ENCODE measurements at places on chromosomes 1 and 21. TPM values are rescaled to one million over a fixed set of nuclear protein-coding genes. Genes with fewer than 3 reads are reported as not detected.

Gene BARHL2
- not detected for total RNA-seq

Gene FAM151A
- not detected for total RNA-seq

Gene TSSK3
- total RNA-seq, result not detected

Gene PDE4B
- total RNA-seq, result 54.6 TPM

Gene S100A8
- total RNA-seq, result not detected

Gene AADACL4
- total RNA-seq, result not detected

Gene FALEC
- not detected for total RNA-seq

Gene MUTYH
- total RNA-seq, result 8.0 TPM

Gene UBXN10
- 0.24 TPM for total RNA-seq

Gene ZNF593OS
- total RNA-seq, result not detected

Gene MYCL
- 2.5 TPM for total RNA-seq

Gene ZBED6
- total RNA-seq, result 22.3 TPM

Gene COL11A1
- total RNA-seq, result 0.12 TPM

Gene GPATCH3
- 4.4 TPM for total RNA-seq

Gene CFAP74
- not detected for total RNA-seq

Gene SLC25A34
- total RNA-seq, result 0.53 TPM

Gene CCDC27
- not detected for total RNA-seq

Gene MYOM3
- total RNA-seq, result 0.23 TPM

Gene E2F2
- total RNA-seq, result 0.82 TPM

Gene ENAH
- total RNA-seq, result 46.1 TPM

Gene TMEM269
- not detected for total RNA-seq

Gene SLC45A3
- total RNA-seq, result 11.6 TPM

Gene TLR5
- 0.53 TPM for total RNA-seq

Gene CD160
- total RNA-seq, result not detected

Gene ORC1
- 1.6 TPM for total RNA-seq

Gene CLCA4
- not detected for total RNA-seq

Gene LCE1D
- total RNA-seq, result not detected

Gene RNU1-4
- total RNA-seq, result under 0.01 TPM

Gene PCAT6
- 6.0 TPM for total RNA-seq

Gene MUL1
- total RNA-seq, result 35.2 TPM

Gene GJA8
- total RNA-seq, result not detected

Gene PADI2
- total RNA-seq, result 0.18 TPM

Gene LTN1
- 18.5 TPM for total RNA-seq

Gene SMCP
- total RNA-seq, result not detected

Gene KRTAP25-1
- not detected for total RNA-seq

Measured in glomerular endothelial cell (primary cell).